ENCODE measurements at places on chromosomes 3 and 15. TPM values are rescaled to one million over a fixed set of nuclear protein-coding genes. Genes with fewer than 3 reads are reported as not detected.

DAZL gene
- not detected for polyA plus RNA-seq

EPHB1 gene
- polyA plus RNA-seq, result 1.7 TPM

THSD4 gene
- 6.2 TPM for polyA plus RNA-seq

MUC20 gene
- 5.5 TPM for polyA plus RNA-seq

GRCh38 chr3:47283591-47284364, 1.0 kb downstream of the KLHL18 start:
- peak; percentile 13 for DNase-seq

DNA sequence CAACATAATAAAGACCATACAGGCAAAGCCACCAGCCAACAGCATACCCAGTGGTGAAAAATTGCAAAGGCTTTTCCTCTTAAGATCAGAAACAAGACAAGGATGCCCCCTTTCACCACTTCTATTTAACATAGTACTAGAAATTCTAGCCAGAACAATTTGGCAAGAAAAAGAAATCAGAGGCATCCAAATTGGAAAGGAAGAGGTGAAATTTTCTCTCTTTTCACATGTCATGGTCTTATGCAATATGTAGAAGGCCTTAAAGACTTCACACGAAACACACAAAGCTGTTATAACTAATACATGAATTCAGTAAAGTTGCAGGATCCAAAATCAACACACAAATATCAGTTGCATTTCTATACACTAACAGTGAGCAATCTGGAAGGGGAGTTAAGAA, 120.2 kb downstream of the APBA2 start:
- DNase-seq, result no peak

DNA sequence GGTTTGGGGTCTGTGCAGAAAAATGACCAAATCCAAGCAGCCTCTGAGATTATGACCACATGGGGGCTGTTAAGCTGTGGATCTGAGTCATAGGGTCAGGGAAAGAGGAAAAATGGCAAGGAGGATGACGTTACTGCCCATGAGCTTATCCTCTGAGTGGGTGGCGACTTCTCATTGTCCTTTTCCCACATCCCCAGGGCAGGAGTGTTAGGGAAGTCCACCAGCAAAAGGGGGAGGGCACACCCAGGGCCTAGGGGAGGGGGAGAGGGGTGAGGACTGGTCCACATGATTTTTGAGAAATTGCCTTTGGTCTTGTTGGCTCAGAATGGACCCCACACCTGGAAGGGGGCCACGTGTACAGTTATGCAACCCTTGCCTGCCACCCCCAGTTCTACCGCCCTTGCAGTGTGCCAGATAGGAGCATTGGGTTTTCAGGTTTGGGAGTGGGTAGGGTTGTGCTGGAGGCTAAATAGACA, 2.6 kb downstream of the CD276 start:
- DNase-seq, result peak; percentile 88

- DNase-seq, result no peak
Observed at GRCh38 chr3:161619351-161619750, 122.7 kb downstream of the OTOL1 start.

- no peak for DNase-seq
Observed at GRCh38 chr3:39435006-39435748, 28.7 kb downstream of the RPSA start.

DNA sequence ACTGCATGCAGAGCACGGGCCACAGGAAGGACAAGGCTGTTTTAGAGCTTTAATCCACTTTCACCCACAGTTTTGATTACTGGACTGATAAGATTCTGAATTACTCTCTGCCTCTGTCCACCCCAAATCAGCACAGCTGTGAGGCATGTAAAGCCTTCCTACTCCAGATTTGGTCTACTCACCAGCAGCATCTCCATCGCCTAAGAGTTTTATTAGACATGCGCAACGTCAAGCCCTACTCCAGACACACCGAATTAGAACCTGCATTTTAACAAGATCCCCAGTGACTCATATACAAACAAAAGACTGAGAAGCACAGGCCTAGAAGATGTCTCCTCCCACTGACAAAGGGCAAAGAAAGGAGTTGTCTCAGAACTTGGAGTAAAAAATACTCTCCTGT, 221.2 kb downstream of the TUSC7 start:
- no peak for DNase-seq

DNA sequence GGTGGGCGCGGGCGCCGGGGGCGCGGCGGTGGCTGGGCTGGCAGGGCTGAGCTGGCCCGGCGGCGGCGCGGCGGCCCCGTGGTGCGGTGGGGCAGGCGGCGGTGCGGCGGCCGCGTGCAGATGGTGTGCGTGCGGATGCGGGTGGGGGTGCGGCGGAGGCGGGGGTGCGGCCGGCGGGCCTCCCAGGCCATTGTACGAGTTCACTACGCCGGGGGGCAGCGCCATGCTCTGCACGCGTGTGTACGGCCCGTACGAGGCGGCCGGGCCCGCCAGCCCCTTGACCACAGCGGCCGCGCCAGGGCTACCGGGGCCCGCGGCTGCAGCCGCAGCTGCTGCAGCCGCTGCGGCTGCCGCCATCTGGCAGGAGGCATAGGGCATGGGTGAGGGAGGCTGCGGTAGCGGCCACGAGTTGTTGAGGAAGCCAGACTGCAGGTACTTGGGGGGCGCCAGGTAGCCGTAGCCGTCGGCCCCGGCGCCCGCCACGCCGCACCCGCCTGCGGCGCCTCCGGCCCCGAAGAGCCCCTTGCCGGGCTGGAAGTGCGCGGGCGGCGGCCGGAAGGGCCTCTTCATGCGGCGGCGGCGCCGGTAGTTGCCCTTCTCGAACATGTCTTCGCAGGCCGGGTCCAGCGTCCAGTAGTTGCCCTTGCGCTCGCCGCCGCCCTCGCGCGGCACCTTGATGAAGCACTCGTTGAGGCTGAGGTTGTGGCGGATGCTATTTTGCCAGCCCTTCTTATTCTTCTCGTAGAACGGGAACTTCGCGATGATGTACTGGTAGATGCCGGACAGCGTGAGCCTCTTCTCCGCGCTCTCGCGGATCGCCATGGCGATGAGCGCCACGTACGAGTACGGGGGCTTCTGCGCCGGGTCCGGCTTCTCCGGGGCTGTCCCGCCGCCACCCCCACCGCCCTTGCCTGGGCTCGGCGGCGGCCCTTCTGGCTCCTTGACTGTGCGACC, 951 bp downstream of the FOXL2 start:
- DNase-seq, result no peak

- no peak for DNase-seq
Observed at GRCh38 chr3:62718515-62719320, 156.5 kb downstream of the CADPS start.

DNA sequence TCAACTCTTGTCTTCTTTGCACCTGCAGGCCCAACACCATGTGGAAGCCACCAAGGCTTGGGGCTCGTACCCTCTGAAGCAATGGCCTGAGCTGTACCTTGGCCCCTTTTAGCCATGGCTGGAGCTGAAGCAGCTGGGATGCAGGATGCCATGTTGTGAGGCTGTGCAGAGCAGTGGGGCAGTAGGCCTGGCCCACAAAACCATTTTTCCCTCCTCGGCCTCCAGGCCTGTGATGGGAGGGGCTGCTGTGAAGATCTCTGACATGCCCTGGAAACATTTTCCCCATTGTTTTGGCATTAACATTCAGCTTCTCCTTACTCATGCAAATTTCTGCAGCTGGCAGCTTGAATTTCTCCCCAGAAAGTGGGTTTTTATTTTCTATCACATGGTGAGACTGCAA, 58.5 kb downstream of the DPH6 start:
- no peak for DNase-seq

Measured in cardiac muscle cell (in vitro differentiated cells and primary cell).